ENCODE measurements at places on chromosomes 6 and 20.

GRCh38 chr6:130020073-130020906 is 1.9 kb downstream of the L3MBTL3 start:
- no peak for DNase-seq

DNA sequence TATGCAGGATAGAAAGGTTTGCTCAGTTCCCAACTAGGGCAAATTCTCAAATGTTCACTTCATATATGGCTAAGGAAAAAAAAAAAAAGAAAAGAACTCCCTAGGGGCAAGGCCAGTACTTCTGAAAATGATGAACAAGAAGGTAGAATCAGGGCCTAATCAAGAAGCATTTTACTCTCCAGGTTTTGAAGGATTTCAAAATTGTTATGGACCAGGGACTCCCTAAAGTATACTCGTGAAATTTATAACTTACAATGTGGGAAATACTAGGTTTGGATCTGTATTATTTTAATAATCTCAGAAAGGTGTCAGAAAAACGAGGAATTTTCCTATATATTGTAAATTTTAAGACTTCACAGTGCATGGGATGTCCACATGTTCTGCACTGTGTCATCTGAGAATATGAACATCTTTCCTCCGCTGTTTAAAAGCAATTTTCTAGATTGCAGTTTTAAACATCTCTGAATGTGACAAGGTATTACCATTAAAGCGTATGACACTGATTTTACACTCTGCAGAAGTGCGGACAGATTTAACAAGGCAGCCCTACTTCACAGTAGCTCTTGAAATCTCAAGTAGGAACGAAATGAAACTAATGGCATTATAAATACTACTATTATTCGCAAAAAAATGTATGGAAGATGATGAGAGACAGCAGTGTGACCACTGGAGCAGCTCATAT is 14.0 kb downstream of the PLAGL1 start:
- no peak for DNase-seq

- DNase-seq: no peak
Observed at GRCh38 chr6:95530176-95530819, 47.0 kb upstream of the MANEA start.

- no peak for DNase-seq
Observed at GRCh38 chr20:50034567-50035180, 51.9 kb downstream of the SNAI1 start.

GRCh38 chr20:46145713-46146112 is 27.6 kb downstream of the CD40 start:
- DNase-seq: no peak

DNA sequence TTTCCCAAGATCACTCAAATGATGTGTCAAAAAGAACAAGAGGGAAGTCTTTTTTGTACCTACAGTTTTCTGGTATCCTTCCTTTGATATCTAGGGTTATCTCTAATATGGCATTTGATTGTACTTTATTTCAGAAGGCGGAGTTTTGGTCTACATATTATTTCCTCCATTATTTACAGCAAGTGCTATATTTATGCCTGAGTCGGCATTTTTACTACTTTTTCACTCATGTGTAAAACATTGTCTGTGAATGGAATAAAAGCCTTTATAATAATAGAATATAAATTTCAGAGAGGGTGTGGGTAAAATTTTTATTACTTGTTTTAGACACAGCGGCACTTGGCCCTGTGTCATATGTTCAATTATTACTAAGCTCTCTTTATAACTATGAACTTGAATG is 398.4 kb downstream of the BCKDHB start:
- DNase-seq: no peak

DNA sequence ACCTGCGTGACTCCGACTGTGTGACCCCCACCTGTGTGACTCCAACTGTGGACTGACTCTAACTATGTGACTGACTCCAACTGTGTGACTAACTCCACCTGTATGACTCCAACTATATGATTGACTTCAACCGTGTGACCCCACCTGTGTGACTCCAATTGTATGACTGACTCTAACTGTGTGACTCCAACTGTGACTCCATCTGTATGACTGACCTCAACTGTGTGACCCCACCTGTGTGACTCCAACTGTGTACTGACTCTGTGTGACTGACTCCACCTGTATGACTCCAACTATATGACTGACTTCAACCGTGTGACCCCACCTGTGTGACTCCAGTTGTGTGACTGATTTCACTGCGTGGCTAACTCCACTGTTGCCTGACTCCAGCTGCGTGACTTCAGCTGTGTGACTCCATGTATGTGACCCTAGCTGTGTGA is 38.6 kb downstream of the SYNJ2 start:
- DNase-seq: no peak

GRCh38 chr20:25258828-25259227 is 10.9 kb downstream of the PYGB start:
- no peak for DNase-seq

DNA sequence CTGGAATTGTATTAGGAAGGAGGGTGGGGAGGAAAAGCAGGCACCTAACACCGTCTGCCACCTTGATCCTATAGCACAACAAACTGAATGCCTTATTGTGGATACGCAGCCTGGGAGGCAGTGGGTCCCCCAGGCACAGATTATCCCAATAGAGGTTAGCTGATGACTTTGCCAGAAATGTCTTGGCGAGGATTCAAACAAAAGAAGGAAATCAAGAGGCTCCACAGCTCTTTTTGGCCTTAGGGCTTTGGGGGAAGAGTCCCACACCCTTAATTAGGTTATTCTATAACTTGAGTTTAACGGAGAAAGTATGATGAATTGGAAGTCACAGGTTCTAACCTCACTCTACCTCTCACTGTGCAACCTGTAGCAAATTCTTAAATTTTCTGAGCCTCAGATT is 102.0 kb downstream of the MRPL14 start:
- DNase-seq: no peak

DNA sequence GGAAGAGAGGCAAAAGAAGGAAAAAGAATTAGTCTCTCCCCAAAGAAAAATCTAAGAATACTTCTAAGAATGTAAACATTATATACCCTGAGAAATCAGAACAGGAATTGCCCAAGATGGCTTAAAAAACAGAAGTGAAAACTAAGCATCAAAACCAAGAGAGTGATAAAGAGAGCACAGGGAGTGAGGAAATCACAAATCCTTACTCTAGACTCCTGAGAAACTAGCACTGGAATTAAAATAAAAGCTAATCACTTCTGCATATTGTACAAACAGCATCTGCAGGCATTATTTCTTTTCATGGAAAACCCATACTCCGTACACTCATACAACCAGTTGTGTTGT is 285.7 kb downstream of the BTBD9 start:
- DNase-seq: no peak

DNA sequence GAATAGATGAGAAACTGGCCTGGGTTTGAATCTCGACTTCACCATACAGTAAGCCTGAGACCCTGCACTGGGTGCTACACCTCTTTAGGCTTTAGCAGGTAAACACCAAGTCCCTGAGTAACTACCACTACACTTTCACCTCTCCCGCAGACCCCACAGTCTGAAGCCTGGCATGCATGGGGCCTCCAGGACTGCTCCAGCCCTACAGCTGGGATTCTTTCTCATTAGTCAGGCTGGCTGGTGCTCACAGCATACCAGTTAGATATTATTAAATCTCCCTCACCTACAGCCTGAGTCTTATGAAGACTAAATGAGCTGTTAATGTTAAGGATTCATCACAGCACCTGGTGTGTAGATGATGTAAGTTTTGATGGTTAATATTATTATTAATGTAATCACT is 388.7 kb downstream of the ARHGAP18 start:
- DNase-seq: no peak
